M059J (cell line): ENCODE measurements at places on chromosomes 4 and X.
A peak's percentile ranks its signal among the peaks of the same experiment; 100 is the strongest.

GRCh38 chr4:69708211-69708610 is 52.2 kb downstream of the SULT1B1 start:
- DNase-seq, result no peak

DNA sequence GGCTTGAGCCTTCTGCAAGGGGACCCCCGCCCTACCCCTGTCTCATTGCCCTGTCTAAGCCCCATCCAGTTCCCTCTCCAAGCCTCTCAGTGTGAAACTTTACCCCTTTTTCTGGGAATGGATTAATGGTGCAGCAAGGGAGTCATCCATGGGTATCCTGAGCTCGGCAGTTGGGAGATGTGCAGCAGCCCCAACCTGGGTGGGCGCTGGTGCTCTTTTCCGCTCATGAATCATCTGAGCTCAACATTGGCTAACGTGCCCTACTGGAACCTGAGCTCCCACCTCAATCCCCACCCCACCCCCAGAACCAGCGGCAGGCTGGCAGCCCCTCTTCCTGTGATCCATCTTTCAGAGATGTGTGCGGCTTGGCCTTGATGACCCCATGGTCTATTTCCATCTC is 130.3 kb upstream of the MSX1 start:
- no peak for DNase-seq

DNA sequence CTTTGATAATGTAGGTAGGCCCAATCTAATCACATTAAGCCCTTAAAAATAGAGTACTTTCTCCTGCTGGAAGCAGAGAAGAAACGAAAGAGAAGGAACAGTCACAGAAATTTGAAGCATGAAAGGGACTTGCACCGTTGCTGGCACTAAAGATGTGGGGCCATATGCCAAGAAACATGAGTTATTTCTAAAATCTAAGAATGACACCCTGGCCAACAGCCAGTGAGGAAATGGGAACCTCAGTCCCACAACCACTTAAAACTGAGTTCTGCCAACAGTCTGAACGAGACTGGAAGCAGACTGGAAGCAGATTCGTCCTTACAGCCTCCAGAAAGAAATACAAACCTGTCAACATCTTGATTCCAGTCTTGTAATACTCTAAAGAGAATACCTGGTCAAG is 70.1 kb downstream of the CENPC start:
- DNase-seq, result no peak

- DNase-seq, result peak; percentile 15
These were observed 2.6 kb downstream of the C4orf33 start for GRCh38 chr4:129098531-129099001.

- DNase-seq, result no peak
These were observed 1.9 kb downstream of the PRPS1 start for GRCh38 chrX:107630031-107630689.

DNA sequence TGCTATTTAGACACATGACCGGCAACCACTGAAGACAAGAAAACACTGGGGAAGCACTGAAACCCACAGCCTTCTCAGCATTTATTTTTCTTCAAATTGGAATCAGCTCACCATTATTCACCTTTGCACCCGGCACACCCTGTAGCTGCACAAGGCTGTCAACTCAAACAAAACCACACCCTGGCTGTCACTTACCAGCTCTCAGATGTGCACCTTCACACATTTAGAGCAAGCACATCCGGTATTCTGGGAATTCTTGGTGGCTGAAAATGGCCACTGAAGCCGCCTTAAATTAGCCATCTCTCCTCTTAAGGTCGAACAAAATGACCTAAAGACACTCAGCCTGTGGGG is 5.9 kb downstream of the ZFYVE28 start:
- no peak for DNase-seq
